ENCODE measurements at places on chromosomes 7 and 10.

DNA sequence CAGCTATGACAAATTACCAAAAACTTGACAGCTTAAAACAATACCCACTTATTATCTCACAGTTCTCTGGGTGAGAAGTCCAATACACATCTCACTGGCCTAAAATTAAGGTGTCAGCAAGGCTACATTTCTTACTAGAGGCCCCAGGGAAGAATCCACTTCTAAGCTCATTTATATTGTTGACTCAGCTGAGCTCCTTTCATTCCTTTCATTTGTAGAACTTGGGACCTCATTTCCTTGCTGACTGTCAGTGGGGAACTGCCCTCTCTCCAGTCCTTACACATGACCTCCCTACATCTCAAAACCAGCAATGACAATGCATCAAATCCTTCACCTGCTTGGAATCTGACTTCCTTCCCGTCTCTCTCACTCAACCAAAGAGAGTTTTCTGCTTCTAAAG is 240.3 kb downstream of the IPMK start:
- no peak for DNase-seq

GRCh38 chr7:27969346-27969745 is 211.2 kb downstream of the JAZF1 start:
- DNase-seq, result no peak

GRCh38 chr7:66640802-66641525 is 12.3 kb downstream of the KCTD7 start:
- DNase-seq, result no peak

- no peak for DNase-seq
Measured at GRCh38 chr10:103145860-103146466, 47.1 kb downstream of the NT5C2 start.

DNA sequence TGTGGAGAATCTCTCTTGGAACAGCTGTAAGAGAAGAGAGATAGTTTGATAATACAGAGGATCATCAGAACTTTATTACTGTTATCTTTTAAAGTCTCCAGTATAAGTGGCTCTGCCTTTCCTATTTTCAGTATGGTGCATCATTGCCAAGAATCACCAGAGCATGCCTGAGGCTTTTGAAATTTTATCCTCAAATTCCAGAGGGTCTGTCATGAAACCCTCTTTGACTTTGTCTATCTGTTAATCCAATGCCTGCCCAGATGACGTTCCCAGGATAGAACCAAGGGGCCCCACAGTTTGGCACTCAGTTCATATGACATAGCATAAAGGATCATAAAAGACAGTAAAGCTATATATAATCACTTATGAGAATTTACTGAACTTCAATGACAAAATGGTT is 35.3 kb upstream of the SEMA3C start:
- no peak for DNase-seq

- no peak for DNase-seq
Measured at GRCh38 chr7:5685205-5685604, 96.3 kb downstream of the RNF216 start.

DNA sequence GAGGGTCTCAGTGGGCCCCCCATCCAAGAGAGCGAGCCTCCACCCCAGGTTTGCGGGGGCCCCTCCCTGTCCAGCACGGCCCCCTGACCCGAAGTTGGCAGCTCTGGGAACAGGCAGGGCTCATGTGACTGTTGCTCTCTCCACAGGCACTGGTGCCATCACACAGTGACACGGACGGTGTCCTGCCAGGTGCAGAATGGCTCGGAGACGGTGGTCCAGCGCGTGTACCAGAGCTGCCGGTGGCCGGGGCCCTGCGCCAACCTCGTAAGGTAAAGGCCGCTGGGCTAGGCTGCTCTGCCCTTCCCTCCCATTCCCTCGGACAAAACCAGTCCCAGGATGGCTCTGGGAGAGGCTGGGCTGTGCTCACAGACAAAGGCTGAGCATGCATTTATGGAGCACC is 57.2 kb downstream of the COL26A1 start:
- DNase-seq, result no peak

DNA sequence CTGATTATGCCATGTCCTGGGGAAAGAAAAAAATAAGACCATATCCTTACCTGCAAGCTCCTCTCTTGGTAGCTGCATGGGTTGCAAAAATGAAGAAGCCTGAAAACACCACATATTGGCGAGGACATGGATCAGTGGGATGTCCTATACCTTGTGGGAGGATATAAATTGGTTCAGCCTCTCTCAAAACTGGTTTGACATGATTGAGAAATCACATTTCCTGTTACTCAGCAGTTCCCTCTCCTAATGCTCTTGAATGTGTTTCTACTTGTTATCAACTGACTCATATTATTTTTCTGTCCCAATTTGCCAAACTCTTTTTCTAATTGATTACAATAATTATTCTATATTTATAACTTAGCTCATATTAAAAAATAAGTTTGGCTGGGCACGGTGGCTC is 380.2 kb downstream of the EXOC4 start:
- DNase-seq, result no peak

GRCh38 chr7:117250801-117251200 is 72.1 kb downstream of the WNT2 start:
- no peak for DNase-seq

- DNase-seq, result no peak
Measured at GRCh38 chr7:21365866-21366624, 61.8 kb upstream of the SP4 start.

- no peak for DNase-seq
Measured at GRCh38 chr10:86333826-86334487, 32.6 kb downstream of the GRID1 start.

- DNase-seq, result no peak
Measured at GRCh38 chr10:1673568-1674345, 63.6 kb downstream of the ADARB2 start.

- no peak for DNase-seq
Measured at GRCh38 chr7:156942708-156943090, 6.8 kb upstream of the NOM1 start.

GRCh38 chr10:21493784-21494183 is 31.7 kb downstream of the SKIDA1 start:
- no peak for DNase-seq

GRCh38 chr7:21927693-21928092 is 18.0 kb downstream of the CDCA7L start:
- DNase-seq, result no peak

GRCh38 chr7:99143521-99143852 is 421 bp downstream of the SMURF1 start:
- DNase-seq, result no peak

DNA sequence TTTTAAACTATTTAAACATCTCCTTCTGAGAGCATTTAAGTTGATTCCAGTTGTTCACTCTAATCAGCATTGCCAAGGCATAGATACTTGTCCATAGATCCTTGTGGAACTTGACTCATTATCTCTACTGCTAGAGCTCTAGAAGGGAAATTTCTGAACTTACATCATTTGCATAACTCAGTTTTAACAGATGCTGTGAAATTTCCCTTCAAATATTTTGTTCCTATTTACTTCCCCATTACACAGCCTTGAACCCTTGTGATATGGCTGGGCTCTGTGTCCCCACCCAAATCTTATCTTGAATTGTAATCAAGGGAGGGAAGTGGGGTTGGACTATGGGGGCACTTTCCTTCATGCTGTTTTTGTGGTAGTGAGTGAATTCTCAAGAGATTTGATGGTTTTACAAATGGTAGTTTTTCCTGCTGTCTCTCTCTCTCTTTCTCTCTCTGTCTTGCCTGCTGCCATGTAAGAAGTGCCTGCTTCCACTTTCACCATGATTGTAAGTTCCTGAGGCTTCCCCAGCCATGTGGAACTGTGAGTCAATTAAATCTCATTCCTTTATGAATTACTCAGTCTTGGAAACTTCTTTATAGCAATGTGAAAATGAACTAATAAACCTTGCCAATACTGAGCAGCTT is 25.4 kb downstream of the INSIG1 start:
- DNase-seq, result no peak

DNA sequence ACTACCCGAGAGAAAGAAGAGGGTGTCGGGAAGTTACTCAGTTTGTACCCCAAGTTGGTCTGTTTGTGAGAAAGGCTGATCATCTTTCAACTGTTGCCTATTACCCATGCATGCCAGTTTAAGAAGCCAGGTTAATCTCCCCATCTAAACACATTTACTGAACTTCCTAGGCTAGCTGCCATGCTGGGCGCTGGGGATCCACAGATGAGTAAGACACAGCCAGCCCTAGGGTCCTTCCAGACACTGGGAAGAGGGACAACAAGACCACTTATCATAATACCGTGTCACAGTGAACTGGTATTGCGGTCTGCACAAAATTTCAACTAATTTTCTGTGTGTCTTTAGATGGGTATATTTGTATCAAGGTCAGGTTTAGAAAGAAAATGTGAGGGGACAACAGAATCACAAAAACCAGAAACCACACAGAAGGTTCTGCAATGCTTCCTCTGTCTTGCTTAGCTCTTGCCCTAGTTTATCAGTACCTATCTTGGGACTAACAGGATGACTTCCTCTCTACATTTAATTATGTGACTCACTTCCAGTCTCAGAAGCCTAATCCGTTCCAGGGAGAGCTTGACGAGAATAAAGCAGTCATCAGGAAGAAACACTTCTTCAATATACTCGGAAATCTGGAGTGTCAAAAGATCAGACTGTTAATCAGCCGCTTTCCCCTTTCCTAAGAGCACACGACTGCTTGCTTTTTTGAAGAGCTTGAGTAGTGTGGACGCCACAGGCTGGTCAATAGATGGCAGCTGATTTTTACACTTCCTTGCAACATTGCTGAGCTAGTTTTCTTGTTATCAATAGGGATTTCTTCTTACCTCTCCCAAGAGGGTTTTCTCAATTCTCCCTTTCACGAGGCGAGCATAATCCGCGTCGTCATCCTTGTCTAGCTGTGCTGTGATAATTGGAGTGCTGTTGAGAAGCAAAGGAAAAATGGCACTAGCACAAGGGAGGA is 45.7 kb downstream of the POLR3A start:
- no peak for DNase-seq

DNA sequence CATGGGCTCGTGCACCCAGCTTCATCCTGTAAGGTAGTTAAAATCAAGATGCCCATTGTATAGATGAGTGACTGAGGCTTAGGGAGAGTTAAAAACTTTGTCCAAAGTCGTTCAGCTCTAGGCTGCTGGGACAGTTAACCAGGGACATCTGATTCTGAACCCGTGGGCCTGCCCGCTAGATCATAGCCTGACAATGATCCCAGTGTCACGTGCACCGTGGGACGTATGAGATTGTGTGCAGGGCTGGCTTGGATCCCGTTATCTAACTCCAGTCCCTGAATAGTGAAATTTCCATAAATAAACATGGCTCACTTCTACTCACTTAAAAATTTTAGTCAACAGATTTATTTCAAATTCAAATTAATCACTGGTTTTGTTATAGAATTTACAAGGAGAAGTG is 24.9 kb downstream of the C10orf120 start:
- no peak for DNase-seq

DNA sequence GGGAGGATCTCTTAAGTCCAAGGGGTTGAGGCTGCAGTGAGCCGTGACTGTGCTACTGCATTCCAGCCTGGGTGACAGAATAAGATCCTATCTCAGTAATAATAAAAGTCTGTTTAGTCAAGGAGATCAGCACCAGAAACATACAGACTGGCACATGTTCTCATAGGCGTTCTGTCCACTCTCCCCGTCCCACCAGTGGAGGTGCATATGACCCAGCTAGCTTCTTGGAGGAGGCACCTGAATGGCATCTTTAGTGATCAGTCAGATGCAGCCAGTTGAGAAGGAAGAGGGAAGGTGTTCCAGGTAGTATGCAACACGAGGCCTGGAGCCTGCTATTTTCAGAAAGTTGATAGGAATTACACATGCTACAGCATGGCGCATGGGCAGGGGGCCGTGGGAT is 45.3 kb upstream of the SVIL start:
- DNase-seq, result no peak

DNA sequence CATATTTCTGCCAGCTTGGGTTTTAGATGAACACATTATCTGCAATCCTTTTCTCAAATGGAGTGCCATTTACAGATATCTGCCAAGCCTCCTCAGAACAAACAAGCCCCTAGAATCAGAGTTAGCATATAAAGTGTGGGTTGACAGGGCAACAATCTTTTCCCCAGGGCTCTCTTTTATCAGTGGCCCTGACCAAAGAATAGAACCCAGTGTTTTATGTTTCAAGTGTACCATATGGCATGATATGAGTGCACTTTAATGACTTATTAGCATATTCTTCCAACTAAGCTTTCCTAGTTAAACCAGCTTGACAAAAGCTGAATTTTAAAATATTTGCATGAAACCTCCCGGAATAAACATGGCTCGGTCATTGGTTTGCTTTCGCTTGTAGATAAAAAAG is 57.3 kb downstream of the EVX1 start:
- no peak for DNase-seq

DNA sequence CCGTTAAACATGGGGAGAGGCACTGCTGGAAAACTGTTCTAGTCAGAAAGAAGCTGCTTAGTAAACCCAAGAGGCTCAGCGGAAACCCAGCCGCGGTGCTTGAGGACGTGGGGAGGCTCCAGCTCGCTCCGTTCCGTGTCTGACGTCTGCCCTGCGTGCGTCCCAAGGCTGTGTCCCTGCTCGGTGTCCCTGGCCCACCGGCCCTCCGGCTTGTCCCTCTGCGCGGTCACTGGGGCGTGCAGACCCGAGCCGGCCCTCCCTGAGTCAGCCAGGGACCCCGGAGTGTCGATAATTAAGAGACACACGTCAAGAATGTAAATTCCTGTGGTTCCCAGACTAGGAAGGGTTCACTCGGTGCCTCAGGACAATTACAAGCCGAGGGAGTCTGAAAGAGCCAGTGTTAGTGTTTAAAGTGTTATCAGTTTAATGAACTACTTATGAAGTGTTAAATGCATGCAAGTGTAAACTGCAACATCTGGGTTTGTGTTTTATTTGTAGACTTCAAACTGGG is 98.9 kb downstream of the WDR11 start:
- no peak for DNase-seq

DNA sequence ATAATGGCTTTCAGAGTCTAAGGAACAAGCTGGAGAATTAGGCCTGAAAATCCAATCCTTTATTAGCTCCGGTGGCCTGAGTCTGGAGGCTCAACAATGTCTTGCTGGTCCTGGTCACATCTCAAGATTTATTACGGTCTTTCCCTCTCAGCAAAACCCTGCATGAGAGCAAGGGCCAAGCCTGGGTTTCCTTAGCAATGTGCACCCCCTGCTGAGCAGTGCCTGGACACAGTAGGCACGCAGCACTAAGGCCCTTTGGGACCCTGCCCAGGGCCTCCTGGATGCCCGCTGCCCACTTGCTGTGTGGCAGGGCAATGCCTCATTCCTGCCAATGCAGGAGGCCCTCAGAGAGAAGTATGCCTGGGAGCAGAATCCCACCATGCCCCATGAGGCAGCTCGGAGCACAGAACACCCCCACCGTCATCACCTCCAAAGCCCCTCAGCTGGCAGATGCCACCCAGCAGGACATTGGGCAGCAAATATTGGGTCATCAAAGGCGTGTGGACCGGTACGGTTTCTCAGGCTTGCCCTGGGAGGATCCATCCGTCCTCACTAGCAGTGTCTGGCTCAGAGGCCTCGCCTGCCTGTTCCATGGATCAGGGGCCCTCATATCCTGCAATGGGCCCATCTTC is 156.4 kb downstream of the OAT start:
- DNase-seq, result peak; percentile 45

- DNase-seq, result no peak
Measured at GRCh38 chr7:21767300-21767900, 178.3 kb downstream of the CDCA7L start.

GRCh38 chr7:66913118-66914037 is 7.6 kb upstream of the TMEM248 start:
- DNase-seq, result no peak

- no peak for DNase-seq
Measured at GRCh38 chr7:29377718-29378117, 183.1 kb downstream of the CHN2 start.

Data from activated effector memory CD4-positive, alpha-beta T cell treated with anti-CD3 and anti-CD28 coated beads, Interleukin-2, amount 50 U/mL, for 16 hours (primary cell).